SK-N-SH (cell line): ENCODE measurements at places on chromosomes 16 and 17. TPM values are rescaled to one million over a fixed set of nuclear protein-coding genes. Genes with fewer than 3 reads are reported as not detected.

GRCh38 chr17:79952901-79953300 is 82.8 kb downstream of the TBC1D16 start:
- no peak overlapping the region for H3K27ac ChIP-seq
- H3K27me3 ChIP-seq: no peaks in the 10 kb centered on the region
- no peak overlapping the region for H3K4me3 ChIP-seq

GRCh38 chr17:57888311-57889216 is 38.7 kb upstream of the MRPS23 start:
- peaks cover 7% of the 10 kb centered on the region for H3K36me3 ChIP-seq
- H3K4me1 ChIP-seq: peaks cover 47% of the 10 kb centered on the region
- H3K27ac ChIP-seq: peak overlapping the region; percentile 96
- DNase-seq: no peak

DNA sequence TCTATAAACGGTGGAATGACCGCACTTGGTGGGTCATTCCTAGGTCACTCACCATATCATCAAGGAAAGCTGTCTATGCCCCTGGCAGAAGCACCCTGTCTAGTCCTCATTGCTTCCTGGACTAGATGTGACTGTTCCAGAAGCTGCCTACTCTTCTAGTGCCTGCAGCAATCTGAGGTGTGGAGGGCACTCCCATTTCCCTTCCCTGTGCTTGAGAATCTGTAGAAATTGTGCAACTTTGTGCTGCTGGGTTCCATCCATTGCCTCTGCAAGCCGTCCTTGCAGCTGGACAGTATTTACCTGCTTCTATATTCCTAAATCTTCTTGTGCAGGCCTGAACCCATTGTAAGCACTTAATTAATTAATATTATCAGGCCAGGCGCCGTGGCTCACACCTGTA is 52.1 kb downstream of the CACNG3 start:
- no peaks in the 10 kb centered on the region; the same call in 1 of the 2 replicates for H3K4me1 ChIP-seq
- no peak overlapping the region for H3K27ac ChIP-seq
- no peak overlapping the region for H3K4me3 ChIP-seq
- H3K36me3 ChIP-seq: no peaks in the 10 kb centered on the region
- DNase-seq: no peak

GRCh38 chr16:31403590-31404352 is 10.6 kb downstream of the ITGAD start:
- DNase-seq: no peak
- H3K27me3 ChIP-seq: peaks cover 10% of the 10 kb centered on the region; the same call in 1 of the 2 replicates
- H3K4me1 ChIP-seq: peaks cover 6% of the 10 kb centered on the region; the same call in 1 of the 2 replicates
- no peaks in the 10 kb centered on the region for H3K36me3 ChIP-seq
- H3K4me3 ChIP-seq: peak overlapping the region; percentile 52
- no peak overlapping the region for H3K27ac ChIP-seq

DNA sequence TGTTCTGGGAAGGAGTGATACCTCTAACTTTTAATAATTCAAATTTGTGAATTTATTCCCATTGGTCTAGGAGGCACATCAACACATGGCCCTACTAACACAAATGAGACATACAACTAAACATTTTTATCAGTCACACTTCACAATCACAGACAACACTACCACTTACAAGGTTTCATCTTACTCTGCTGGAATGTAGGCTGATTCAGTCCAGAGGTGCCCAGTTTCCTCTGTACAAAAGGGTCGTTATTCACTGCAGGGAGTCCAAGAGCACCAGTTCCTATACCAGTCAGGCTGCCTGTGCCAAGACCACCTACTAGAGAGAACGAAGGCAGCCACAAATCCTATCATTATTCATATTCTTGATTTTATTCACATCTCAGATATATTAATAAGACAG is 41.4 kb downstream of the SETD6 start:
- peaks cover 79% of the 10 kb centered on the region for H3K36me3 ChIP-seq
- no peak for DNase-seq
- no peaks in the 10 kb centered on the region for H3K27me3 ChIP-seq
- peak overlapping the region; percentile 4; the same call in 1 of the 2 replicates for H3K27ac ChIP-seq
- H3K4me1 ChIP-seq: no peaks in the 10 kb centered on the region

The ASPHD1 gene
- polyA plus RNA-seq: 29.0 and 35.1 TPM in 2 replicates

The HYDIN gene
- polyA plus RNA-seq: 0.33 and 0.42 TPM in 2 replicates

The FBXW10B gene
- polyA plus RNA-seq: 0.46 and 1.7 TPM in 2 replicates

The VTN gene
- 1.2 and 1.6 TPM in 2 replicates for polyA plus RNA-seq

The CORO7 gene
- 21.9 and 25.8 TPM in 2 replicates for polyA plus RNA-seq

The CRHR1 gene
- 0.13 and 0.31 TPM in 2 replicates for polyA plus RNA-seq
